ENCODE measurements at places on chromosomes 4 and X. TPM values are rescaled to one million over a fixed set of nuclear protein-coding genes. Genes with fewer than 3 reads are reported as not detected.

GRCh38 chrX:12497832-12498591 is 293.2 kb upstream of the PRPS2 start:
- no peak overlapping the region for H3K4me3 ChIP-seq
- H3K36me3 ChIP-seq, result no peaks in the 10 kb centered on the region
- H3K4me1 ChIP-seq, result no peaks in the 10 kb centered on the region
- no peak overlapping the region for H3K27ac ChIP-seq

DNA sequence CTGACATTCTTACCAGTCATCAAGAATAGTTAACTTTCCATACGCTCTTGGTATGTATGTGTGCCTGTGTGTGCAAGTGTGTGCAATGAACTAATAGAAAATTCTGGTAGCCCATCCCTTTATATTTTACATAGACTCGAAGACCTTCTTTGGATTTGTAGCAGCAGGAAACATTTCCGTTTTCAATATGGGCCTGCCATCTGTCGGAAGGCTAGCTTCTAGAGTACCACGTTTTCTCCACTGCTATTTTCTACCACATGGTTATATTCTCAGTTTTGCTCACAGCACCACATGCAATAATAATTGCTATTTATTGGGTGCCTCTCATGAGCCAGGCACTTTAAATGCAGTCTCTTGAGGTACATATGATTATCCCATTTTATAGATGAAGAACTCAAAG is 47.9 kb upstream of the PTCHD1 start:
- H3K4me3 ChIP-seq, result no peak overlapping the region
- no peak overlapping the region for H3K27ac ChIP-seq
- no peaks in the 10 kb centered on the region for H3K27me3 ChIP-seq

DNA sequence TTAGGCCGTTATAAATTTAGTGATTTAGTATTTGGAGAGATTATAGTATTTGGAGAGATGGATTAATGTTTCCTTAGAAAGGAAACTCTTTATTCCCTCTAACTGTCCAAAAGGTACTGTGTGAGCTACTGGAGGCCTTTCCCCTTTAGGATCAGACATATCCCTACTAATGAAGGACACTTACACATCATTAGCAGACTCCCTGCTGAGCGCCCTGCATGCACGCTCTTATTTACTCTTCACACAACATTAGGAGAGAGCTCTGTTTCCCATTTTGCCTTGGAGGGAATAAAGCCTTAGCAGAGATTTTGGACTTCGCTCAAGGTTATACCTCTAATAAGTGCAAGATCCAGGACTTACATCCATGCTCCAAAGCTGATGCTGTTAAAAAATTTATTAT is 17.8 kb upstream of the STOX2 start:
- no peaks in the 10 kb centered on the region for H3K27me3 ChIP-seq
- no peak for DNase-seq
- H3K4me1 ChIP-seq, result no peaks in the 10 kb centered on the region
- no peak overlapping the region for H3K4me3 ChIP-seq
- no peaks in the 10 kb centered on the region for H3K36me3 ChIP-seq

CT45A5 gene
- total RNA-seq, result not detected

PDGFRA gene
- total RNA-seq, result 24.8 TPM

- no peaks in the 10 kb centered on the region for H3K36me3 ChIP-seq
- H3K27ac ChIP-seq, result no peak overlapping the region
- H3K4me3 ChIP-seq, result no peak overlapping the region
- H3K4me1 ChIP-seq, result no peaks in the 10 kb centered on the region
- H3K27me3 ChIP-seq, result no peaks in the 10 kb centered on the region
- no peak for DNase-seq
Observed at GRCh38 chr4:72779241-72779640, 210.2 kb upstream of the ADAMTS3 start.

DNA sequence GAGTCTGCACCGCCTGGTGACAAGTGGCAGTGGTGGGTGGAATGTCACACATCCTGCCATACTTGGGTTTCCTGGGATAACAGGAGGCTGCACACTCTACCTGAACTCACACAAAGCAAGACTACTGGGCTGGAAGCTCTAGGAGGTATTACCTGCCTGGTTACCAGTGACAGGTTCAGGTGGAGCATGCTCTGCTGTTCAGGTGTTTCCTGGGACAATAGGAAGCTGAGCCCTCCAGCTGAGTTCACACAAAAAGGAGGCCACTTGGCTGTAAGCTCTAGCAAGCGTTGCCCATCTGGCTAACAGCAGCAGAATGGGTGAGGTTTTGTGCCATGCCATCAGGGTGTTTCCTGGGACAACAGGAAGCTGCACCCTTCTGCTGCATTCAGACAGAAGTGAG is 17.4 kb upstream of the UGT2B7 start:
- no peak overlapping the region for H3K27ac ChIP-seq
- no peaks in the 10 kb centered on the region for H3K36me3 ChIP-seq
- H3K4me1 ChIP-seq, result no peaks in the 10 kb centered on the region
- no peak for DNase-seq
- H3K4me3 ChIP-seq, result no peak overlapping the region

ARX gene
- not detected for total RNA-seq

DNA sequence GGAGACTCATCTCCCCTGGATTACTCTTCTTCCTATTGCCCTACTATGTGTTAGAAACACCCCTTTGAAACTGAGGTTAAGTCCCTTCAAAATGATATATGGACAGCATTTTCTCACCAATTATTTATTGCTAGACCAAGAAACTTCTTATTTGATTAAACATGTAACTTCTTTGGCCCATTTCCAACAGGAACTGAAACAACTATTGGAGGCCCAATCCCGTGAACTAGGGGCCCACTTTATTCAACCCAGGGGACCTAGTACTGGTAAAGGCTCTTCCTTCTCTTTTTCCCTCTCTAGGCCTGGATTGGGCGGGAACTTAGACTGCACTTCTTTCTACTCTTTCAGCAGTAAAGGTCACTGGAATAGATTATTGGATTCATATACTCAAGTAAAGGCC is 16.7 kb upstream of the COL25A1 start:
- no peaks in the 10 kb centered on the region for H3K27me3 ChIP-seq
- H3K4me1 ChIP-seq, result no peaks in the 10 kb centered on the region
- H3K4me3 ChIP-seq, result no peak overlapping the region
- DNase-seq, result no peak
- H3K27ac ChIP-seq, result no peak overlapping the region

GRCh38 chrX:114152801-114153200 is 431.1 kb upstream of the HTR2C start:
- no peak for DNase-seq
- no peaks in the 10 kb centered on the region for H3K4me1 ChIP-seq
- H3K36me3 ChIP-seq, result no peaks in the 10 kb centered on the region
- H3K27me3 ChIP-seq, result no peaks in the 10 kb centered on the region

DNA sequence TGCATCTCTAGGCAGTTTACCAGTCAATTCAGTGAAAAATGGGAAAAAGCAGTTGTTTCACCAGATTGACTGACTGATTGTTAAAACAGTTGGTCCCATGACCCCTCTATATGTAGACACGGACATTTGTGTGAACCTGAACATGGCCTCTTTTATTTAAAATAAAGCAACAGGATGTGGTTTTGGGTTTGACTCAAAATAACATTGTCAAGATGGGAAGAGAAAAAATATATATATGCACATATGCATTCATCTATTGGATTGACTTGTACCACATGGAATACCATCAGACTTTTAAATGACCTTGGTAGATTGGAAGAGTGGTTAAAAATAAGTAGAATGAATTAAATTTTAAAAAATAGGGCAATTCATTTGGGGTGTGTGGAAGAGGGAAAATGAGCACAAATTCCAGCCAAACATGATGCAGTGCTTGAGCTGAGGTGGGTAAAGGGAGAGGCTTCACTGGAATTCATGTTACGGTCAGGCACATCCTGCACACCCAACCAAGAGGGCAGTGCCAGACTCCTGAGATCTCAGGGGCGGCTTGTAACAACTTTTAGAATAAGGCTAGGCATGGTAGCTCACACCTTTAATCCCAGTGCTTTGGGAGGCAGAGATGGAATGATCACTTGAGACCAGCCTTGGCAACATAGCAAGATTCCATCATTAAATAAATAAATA is 560.7 kb upstream of the TENM3 start:
- DNase-seq, result no peak
- H3K27me3 ChIP-seq, result no peaks in the 10 kb centered on the region
- no peaks in the 10 kb centered on the region for H3K36me3 ChIP-seq
- no peaks in the 10 kb centered on the region for H3K4me1 ChIP-seq

GRCh38 chr4:41369680-41370079 is 113.0 kb downstream of the UCHL1 start:
- no peaks in the 10 kb centered on the region for H3K36me3 ChIP-seq
- peak; percentile 51 for DNase-seq
- peak overlapping the region; percentile 73 for H3K27ac ChIP-seq
- peak overlapping the region; percentile 19 for H3K4me3 ChIP-seq
- H3K27me3 ChIP-seq, result no peaks in the 10 kb centered on the region
- H3K4me1 ChIP-seq, result peaks cover 88% of the 10 kb centered on the region

DNA sequence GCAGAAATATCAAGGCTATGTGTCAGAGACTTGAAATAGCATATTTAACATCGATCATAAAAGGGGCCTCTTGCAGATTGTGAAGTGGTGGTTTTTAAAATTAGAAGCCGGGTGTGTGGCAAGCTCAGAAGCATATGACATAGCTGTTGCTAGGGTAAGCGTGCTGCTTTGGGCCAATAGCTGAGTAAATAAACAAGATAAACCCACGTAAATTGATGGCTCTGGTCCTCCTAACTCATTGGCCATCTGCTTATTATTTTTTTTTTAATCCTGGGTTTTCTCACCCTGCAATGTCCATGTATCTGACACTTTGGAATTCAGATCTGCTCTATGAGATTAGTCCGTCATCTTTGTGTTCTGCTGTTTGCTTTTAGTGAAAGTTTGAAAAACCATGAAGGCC is 32.6 kb upstream of the STOX2 start:
- no peaks in the 10 kb centered on the region for H3K36me3 ChIP-seq
- H3K4me3 ChIP-seq, result no peak overlapping the region
- no peaks in the 10 kb centered on the region for H3K27me3 ChIP-seq

EXOC1L gene
- not detected for total RNA-seq

GRCh38 chr4:25949173-25949748 is 35.2 kb downstream of the SMIM20 start:
- DNase-seq, result no peak
- no peak overlapping the region for H3K27ac ChIP-seq
- H3K4me1 ChIP-seq, result peaks cover 8% of the 10 kb centered on the region
- peaks cover 21% of the 10 kb centered on the region for H3K27me3 ChIP-seq
- no peak overlapping the region for H3K4me3 ChIP-seq

GRCh38 chr4:104344342-104344980 is 150.2 kb downstream of the CXXC4 start:
- DNase-seq, result no peak
- H3K27ac ChIP-seq, result no peak overlapping the region
- no peaks in the 10 kb centered on the region for H3K36me3 ChIP-seq
- no peaks in the 10 kb centered on the region for H3K4me1 ChIP-seq

HEPH gene
- total RNA-seq, result 26.2 TPM

NEXMIF gene
- 0.19 TPM for total RNA-seq

USP26 gene
- not detected for total RNA-seq

- no peak for DNase-seq
- H3K27ac ChIP-seq, result no peak overlapping the region
- H3K27me3 ChIP-seq, result no peaks in the 10 kb centered on the region
- no peaks in the 10 kb centered on the region for H3K36me3 ChIP-seq
- no peak overlapping the region for H3K4me3 ChIP-seq
- no peaks in the 10 kb centered on the region for H3K4me1 ChIP-seq
Observed at GRCh38 chrX:101210630-101211029, 9.0 kb upstream of the DRP2 start.

- peaks cover 8% of the 10 kb centered on the region for H3K36me3 ChIP-seq
- H3K27me3 ChIP-seq, result no peaks in the 10 kb centered on the region
- H3K4me1 ChIP-seq, result peaks cover 97% of the 10 kb centered on the region
- no peak overlapping the region for H3K4me3 ChIP-seq
- no peak for DNase-seq
Observed at GRCh38 chr4:148437439-148437838, 4.8 kb downstream of the NR3C2 start.

TRIM75 gene
- not detected for total RNA-seq

GRCh38 chr4:29805245-29805644 is 914.9 kb upstream of the PCDH7 start:
- H3K4me3 ChIP-seq, result no peak overlapping the region
- no peaks in the 10 kb centered on the region for H3K36me3 ChIP-seq
- no peaks in the 10 kb centered on the region for H3K4me1 ChIP-seq
- no peak for DNase-seq

SLC4A4 gene
- 29.8 TPM for total RNA-seq

NAA11 gene
- total RNA-seq, result not detected

- DNase-seq, result no peak
- no peaks in the 10 kb centered on the region for H3K4me1 ChIP-seq
- no peak overlapping the region for H3K27ac ChIP-seq
- H3K4me3 ChIP-seq, result no peak overlapping the region
Observed at GRCh38 chrX:125132274-125132673, 187.4 kb upstream of the TEX13C start.

- no peak overlapping the region for H3K27ac ChIP-seq
- no peak for DNase-seq
- H3K4me3 ChIP-seq, result no peak overlapping the region
- H3K4me1 ChIP-seq, result no peaks in the 10 kb centered on the region
Observed at GRCh38 chr4:111464251-111465045, 680.8 kb upstream of the FAM241A start.

- no peaks in the 10 kb centered on the region for H3K4me1 ChIP-seq
- no peaks in the 10 kb centered on the region for H3K36me3 ChIP-seq
- DNase-seq, result no peak
Observed at GRCh38 chrX:9871701-9872268, 85.6 kb downstream of the SHROOM2 start.

- H3K4me3 ChIP-seq, result no peak overlapping the region
- DNase-seq, result no peak
- H3K27ac ChIP-seq, result no peak overlapping the region
Observed at GRCh38 chr4:139872274-139872673, 206.7 kb downstream of the MGST2 start.

DNA sequence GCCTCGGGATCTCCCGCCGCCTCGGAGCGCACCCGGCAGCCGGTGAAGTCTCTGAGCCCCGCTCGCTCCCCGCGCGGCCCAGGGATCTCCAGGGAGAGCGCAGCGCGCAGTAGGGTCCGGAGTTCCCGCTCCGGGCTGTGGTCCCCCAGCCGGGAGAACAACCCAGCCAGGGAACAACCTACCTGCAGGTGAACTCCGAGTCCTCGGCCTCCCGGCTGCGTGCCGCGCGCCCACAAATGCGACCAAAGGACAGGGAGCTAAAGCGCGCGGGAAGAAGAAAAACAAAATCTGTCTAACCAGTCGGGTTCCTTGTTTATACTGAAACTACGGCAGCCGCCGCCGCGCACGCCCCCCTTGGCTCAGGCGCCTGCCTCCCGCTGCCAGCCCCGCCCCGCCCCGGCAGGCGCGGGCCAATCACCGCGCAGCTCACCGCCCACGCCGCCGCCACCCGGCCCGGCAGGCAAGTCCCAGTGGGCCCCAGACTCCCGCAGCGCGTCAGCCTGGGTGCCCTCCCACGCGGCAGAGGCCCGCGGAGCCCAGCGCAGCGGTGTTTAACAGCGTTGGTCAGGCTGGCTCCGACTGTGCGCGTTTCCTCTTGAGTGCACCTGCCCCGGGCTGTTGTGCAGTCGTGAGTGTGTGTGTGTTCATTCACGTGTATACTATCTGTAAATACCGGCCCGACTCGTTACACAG is at the start of gene RASGEF1B:
Gene RASGEF1B (minus strand): TSS at position 320 of the 693 bp plus-strand sequence. CDS start 12,399 bp downstream, outside the sequence.
- H3K36me3 ChIP-seq, result no peaks in the 10 kb centered on the region
- DNase-seq, result peak; percentile 90
- H3K4me1 ChIP-seq, result peaks cover 41% of the 10 kb centered on the region
- peak within 1 kb of the TSS; percentile 89 for H3K27ac ChIP-seq

- H3K27ac ChIP-seq, result peak overlapping the region; percentile 23
- H3K4me3 ChIP-seq, result no peak overlapping the region
- DNase-seq, result no peak
- H3K36me3 ChIP-seq, result peaks cover 23% of the 10 kb centered on the region
- H3K4me1 ChIP-seq, result peaks cover 49% of the 10 kb centered on the region
Observed at GRCh38 chr4:119233191-119233590, 20.7 kb downstream of the USP53 start.

Data from left ventricle myocardium inferior (tissue), 1 donor.